ENCODE measurements at places on chromosomes 16 and 17. TPM values are rescaled to one million over a fixed set of nuclear protein-coding genes. Genes with fewer than 3 reads are reported as not detected.

- peak; percentile 16 for DNase-seq
Observed at GRCh38 chr16:67030221-67030962, 1.4 kb downstream of the CBFB start.

The CTDNEP1 gene
- 170 TPM for total RNA-seq

The TP53TG3F gene
- not detected for total RNA-seq

The NTN3 gene
- not detected for total RNA-seq

DNA sequence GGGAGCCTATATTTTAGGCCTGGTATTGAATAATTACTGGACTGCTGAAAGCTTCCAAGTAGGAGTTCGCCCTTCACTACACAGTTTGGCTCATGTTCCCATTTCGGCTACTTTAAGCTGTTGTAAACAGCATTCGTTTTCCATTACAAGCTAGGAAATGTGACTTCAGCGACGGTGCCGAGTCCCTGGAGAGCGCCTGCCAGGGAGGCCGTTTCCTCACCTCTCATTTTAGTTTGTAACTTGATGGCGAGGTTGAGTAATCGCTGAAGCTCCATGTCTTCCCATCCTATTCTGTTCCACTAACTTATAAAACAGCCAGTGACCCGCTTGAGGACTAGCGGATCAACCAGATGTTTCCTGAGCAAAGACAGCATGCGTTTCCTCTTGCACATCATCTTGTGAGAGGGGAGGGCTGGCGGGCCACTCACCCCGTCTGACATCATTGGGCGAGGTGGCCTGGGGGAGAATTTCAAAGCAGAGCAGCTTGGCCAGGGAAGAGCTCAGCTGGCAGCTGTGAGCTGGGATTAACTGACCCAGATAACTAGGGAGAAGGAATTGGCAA, 32.9 kb downstream of the PCTP start:
- no peak for DNase-seq

GRCh38 chr16:64390102-64390501, 731.8 kb downstream of the CDH11 start:
- DNase-seq: no peak

DNA sequence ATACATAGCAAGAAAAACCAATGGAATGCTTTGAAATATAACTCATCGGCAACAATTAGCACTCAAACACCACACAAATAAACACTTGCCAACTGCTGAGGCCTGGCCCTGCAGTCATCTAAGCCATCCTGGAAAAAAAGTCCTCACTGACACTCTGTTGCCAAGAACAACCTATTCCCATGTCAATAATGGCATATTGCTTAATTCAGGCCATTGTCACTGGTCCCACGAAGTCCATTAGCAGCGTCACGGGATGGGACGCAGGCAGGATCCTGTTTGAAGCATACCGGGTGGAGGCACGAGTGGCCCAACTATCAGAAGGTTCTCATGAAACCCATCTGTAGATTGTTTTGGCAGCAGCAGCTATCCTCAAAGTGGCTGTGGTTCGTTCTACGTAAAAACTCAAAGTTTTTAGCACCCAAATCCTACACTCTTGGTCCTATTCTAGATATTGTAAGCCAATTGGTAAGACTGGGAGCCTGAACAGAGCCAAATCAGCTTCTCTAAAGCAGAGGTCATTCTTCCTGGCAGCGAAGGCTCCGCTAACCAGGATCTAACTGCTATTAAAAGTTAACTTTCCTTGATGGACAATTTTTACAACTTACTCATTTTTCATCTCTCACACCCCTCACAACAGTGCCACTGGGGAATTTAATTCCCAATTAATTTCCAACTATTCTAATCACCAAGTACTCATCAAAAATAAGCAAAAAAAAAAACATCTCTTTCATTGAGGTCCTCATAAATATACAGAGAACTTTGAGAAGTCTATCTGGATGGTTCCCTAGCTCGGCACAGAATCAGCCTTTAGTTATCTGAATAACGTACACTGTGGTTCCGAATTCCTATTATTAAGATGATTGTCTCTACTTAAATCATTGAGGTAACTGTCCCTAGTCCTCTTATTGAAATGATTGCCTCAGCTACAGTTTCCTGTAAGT, 91.5 kb downstream of the ZFHX3 start:
- DNase-seq: no peak

- peak; percentile 68 for DNase-seq
Observed at GRCh38 chr17:2396568-2397246, 4.2 kb downstream of the MNT start.

GRCh38 chr16:81544700-81545271, 100.2 kb downstream of the CMIP start:
- no peak for DNase-seq

DNA sequence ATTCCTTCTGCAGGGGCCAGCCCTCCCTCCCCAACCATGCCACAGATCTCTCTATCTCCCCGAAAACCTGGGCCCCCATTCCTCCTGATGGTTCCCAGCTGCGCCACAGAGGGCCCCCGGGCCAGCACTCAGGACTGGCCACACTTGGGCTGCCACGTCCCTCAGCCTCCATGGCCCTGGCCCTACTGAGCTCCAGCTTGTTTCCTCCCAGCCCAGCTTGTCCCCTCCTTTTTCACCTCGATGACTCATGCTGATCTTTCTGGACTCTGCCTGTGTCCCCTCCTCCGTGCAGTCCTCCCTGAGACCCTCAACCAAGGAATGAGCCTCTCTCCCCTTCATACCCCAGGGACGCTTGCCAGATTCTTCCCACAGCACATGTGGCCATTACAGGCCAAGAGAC, 10.9 kb upstream of the FAM83G start:
- DNase-seq: no peak

The CORO1A gene
- total RNA-seq: 1,737 TPM

The TBC1D28 gene
- not detected for total RNA-seq

DNA sequence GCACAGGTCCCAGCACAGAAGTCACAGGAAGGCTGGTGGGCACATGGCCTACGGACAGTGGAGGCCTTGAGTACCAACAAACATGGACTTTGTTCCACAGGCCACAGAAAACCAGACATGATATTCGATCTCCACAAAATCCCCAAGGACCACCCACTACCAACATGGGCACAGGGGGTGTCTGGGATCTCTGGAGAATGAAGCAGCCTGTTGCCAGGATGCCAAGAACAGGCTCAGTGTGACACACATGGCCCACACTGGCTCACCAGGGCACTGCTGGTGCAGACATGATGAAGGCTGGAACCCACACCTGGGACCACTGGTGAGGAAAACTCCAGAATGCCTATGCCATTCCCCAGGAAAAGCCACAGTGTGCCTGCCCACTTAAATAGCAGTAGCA, 120.2 kb downstream of the C16orf78 start:
- no peak for DNase-seq

DNA sequence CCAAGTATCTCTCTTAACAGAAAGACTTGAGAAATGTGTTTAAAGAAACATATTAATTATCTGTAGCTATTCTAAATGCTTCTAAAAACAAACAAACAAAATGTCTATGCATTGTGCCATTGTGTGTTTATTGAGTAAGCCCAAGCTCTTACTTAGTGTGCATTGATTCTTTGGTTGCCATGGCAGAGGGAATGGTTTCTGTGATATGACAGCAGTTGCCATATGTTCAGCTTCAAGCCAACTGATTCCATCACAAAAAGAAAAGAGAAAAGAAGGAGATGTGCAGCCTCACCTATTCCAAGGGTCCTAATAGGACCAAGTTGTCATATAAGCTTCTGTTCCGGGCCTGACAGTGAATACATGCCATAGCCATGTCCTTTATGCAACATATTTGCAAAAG, 457.5 kb downstream of the TOX3 start:
- no peak for DNase-seq

GRCh38 chr16:18945233-18945632, 19.0 kb upstream of the SMG1 start:
- no peak for DNase-seq

The EXOC3L1 gene
- not detected for total RNA-seq

DNA sequence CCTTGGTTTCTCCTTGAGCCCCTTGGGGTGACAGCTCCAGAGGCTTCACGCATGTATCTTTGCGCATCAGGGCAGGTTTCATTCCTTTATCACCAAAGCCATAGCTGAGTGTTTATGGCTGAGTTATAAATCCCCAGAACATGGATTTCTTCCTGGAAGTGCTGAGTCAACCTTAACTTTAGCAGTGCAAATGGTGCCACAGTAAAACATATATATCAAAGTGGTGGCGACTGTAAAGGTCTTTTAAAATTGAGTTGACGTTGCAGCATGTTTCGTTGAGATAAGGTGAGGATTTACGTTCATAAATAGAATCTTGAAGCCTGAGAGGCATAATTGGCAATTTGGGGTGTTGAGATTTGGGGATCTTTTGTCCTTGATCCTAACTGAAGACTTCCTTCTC, 214.1 kb downstream of the HS3ST4 start:
- DNase-seq: no peak

DNA sequence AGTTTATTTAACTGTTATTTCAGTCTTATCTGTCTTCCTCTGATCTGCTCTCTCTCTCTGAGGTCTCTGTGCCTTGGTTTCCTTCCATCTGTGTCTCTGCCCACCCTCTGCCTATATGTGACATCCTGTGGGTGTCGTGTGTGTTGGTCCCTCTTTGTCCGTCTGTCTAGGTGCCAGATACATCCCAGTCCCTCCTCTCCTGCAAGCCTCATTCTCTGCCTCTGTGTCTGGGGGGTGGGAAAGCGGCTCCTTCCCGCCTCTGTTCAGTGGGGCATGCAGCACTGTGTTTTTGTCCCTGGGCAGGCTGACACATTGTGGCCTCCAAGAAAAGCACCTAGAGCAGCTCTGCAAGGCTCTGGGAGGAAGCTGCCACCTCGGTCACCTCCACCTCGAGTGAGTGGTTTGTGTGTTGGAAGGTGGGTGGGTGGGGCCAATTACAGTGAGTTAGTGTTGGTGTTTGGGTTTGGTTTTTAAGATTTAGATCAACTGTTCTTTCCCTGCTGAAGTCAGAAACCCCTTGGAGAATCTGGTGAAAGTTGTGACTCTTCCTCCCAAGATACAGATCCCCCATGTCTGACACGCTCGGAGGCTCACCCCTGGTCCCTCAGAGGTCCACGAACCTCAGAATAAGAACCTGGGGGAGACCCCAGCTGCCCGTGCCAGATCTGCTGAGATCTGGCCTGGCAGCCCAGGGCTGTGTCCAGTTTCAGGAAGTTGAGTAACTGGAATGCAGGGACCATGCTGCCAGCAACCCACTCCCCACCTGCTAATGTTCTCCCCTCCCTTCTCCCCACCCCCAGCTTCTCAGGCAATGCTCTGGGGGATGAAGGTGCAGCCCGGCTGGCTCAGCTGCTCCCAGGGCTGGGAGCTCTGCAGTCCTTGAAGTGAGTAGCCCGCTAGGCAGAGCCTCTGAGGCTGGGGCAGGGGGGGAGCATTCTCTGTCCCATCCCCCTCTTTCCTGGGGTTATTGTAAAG, 50.9 kb upstream of the CPNE2 start:
- DNase-seq: peak; percentile 89

DNA sequence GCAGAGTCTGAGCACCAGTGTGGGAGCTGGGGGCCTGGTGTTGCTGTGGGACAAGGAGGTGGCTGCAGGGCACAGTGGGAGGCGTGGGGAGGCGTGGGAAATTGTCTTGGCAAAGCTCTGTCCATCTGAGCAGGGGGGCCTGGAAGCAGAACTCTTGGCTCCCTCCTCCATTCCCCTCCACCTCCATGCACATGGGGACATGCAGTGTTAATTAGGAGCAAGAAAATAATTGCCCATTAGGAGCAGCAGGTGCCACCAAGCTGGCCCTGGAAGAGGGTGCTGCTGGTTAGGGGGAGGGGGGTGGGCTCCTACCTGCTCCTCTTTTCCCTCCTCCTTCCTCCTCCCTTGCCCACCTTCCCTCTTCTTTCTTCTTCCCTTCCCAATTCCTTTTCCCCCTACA, 4.5 kb downstream of the TTYH2 start:
- DNase-seq: no peak

GRCh38 chr17:8285270-8286181, 2.9 kb upstream of the RANGRF start:
- no peak for DNase-seq

The HOXB8 gene
- total RNA-seq: not detected

GRCh38 chr16:47924950-47925349, 230.8 kb downstream of the ABCC12 start:
- no peak for DNase-seq

The NHLRC4 gene
- total RNA-seq: 2.6 TPM

- no peak for DNase-seq
Observed at GRCh38 chr17:60098578-60098977, 19.9 kb upstream of the HEATR6 start.

DNA sequence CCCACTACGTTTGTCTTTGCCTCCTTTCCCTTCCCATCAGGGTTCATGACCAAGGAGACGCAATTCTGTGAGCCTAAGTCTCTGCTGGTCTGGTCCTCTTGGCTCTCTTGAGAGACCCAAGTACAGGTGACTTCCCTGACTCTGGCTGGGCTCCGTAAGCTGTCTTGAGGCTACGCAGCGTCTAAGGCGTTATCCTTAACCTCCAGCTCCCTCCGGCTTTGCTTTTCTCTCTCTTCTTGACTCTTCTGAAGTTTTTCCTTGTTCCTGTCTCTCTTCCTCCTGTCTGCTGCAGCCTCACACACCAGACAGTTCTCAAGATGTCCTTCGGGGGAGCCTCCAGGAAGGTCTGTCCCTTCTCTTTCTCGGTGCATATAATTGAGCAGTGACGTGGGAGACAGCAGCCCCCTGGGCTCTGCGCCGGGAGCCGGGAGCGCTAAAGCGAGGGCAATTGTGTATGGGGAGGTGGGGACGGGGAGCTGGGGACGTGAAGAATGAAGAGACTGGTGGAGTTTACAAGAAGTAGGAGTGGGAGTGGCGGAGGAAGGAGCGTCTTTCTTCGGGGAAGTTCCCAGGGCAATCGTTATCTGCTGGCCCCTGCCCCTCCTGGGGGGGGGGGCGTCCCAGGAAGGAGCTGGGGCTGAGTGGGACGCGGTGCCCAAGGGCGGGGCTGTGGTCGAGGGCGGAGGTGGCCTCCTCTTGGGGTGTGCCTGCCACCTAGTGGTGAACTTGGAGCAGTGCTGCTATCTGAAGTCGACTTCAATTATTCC, 6.9 kb upstream of the PIRT start:
- DNase-seq: peak; percentile 73

DNA sequence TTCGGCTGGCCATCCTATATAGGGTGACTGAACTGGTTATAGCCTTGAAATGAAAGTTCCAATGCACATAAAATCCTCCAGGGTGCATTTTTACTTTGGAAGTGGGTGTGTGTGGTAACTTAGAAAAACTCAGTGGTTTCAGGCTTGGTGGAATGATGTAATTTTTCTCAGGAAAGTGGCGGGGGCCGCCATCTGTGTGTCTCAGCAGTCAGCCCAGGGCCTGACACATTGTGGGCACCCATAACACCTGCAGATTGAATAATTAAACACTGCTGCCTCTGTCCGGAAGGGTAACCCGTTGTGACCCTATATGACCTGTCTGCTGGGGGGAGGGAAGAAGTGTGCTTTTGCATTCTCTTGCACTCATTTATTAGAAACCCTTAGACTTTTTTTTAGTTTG, 2.2 kb upstream of the PDP2 start:
- DNase-seq: peak; percentile 57

The CYBA gene
- 580 TPM for total RNA-seq

The PLXDC1 gene
- 7.3 TPM for total RNA-seq

GRCh38 chr17:37043201-37043600, 94.4 kb downstream of the AATF start:
- no peak for DNase-seq

The SCNN1G gene
- not detected for total RNA-seq
